ENCODE measurements at places on chromosomes 4 and X. TPM values are rescaled to one million over a fixed set of nuclear protein-coding genes. Genes with fewer than 3 reads are reported as not detected.

Gene SASH3
- polyA plus RNA-seq = 2.8 TPM

Gene HSFX2
- polyA plus RNA-seq = 0.18 TPM

Gene NDST3
- polyA plus RNA-seq = not detected

Gene AMBN
- polyA plus RNA-seq = not detected

Gene CHIC1
- 3.6 TPM for polyA plus RNA-seq

Gene FAM9C
- polyA plus RNA-seq = 0.09 TPM

Gene LEF1
- polyA plus RNA-seq = 1.00 TPM

Gene KCTD8
- 0.13 TPM for polyA plus RNA-seq

Gene UGT2B15
- 1.1 TPM for polyA plus RNA-seq

Gene NUP62CL
- polyA plus RNA-seq = 0.12 TPM

Gene FRMPD3
- polyA plus RNA-seq = 0.02 TPM

Gene CXCL11
- polyA plus RNA-seq = 0.06 TPM

Gene POF1B
- 0.49 TPM for polyA plus RNA-seq

Gene ERAS
- polyA plus RNA-seq = not detected

Gene SPATA18
- 0.47 TPM for polyA plus RNA-seq

Gene CLDN22
- not detected for polyA plus RNA-seq

Gene MRFAP1L1
- polyA plus RNA-seq = 23.3 TPM

Gene PIM2
- polyA plus RNA-seq = 3.5 TPM

Gene HTATSF1
- polyA plus RNA-seq = 16.0 TPM

Gene SHROOM4
- polyA plus RNA-seq = 0.78 TPM

Gene NAA11
- not detected for polyA plus RNA-seq

Gene H2AZ1
- polyA plus RNA-seq = 154 TPM

Gene CCNB3
- polyA plus RNA-seq = 0.41 TPM

Gene PCSK1N
- not detected for polyA plus RNA-seq

Gene TRIM75
- polyA plus RNA-seq = not detected

Gene F8A3
- 4.1 TPM for polyA plus RNA-seq

Gene MAOB
- 7.2 TPM for polyA plus RNA-seq

Gene SLC7A11
- polyA plus RNA-seq = 0.39 TPM

Gene TEX13B
- polyA plus RNA-seq = not detected

Gene AKAP4
- not detected for polyA plus RNA-seq

Gene BMPR1B
- polyA plus RNA-seq = 0.18 TPM

Gene PPP1R2C
- polyA plus RNA-seq = not detected

Gene SLC34A2
- polyA plus RNA-seq = 0.40 TPM

Gene OPRPN
- not detected for polyA plus RNA-seq

Gene ANXA3
- 61.1 TPM for polyA plus RNA-seq

Gene SLC10A4
- polyA plus RNA-seq = 0.12 TPM

Gene CCKAR
- polyA plus RNA-seq = 1.0 TPM

Gene ARHGAP36
- not detected for polyA plus RNA-seq

Gene SRPX2
- polyA plus RNA-seq = 56.8 TPM

Gene P2RY8
- 1.8 TPM for polyA plus RNA-seq

Gene DKK2
- polyA plus RNA-seq = 0.03 TPM

Gene KDR
- polyA plus RNA-seq = 37.4 TPM

Gene ZC4H2
- 2.4 TPM for polyA plus RNA-seq

Gene BEND4
- polyA plus RNA-seq = not detected

Gene GRIPAP1
- 13.8 TPM for polyA plus RNA-seq

Gene DDX53
- not detected for polyA plus RNA-seq

Gene CXCL13
- polyA plus RNA-seq = 0.81 TPM

Gene ASMT
- polyA plus RNA-seq = not detected

Gene SCML2
- polyA plus RNA-seq = 2.7 TPM

Gene STOX2
- polyA plus RNA-seq = 2.4 TPM

Gene PRKG2
- 0.56 TPM for polyA plus RNA-seq

Gene SPACA5
- not detected for polyA plus RNA-seq

Gene ARHGEF38
- polyA plus RNA-seq = 0.06 TPM

Gene TADA2B
- 12.4 TPM for polyA plus RNA-seq
